ENCODE measurements at places on chromosomes 3 and 15.

GRCh38 chr3:24100696-24101402, 155.8 kb downstream of the NR1D2 start:
- no peak for DNase-seq

DNA sequence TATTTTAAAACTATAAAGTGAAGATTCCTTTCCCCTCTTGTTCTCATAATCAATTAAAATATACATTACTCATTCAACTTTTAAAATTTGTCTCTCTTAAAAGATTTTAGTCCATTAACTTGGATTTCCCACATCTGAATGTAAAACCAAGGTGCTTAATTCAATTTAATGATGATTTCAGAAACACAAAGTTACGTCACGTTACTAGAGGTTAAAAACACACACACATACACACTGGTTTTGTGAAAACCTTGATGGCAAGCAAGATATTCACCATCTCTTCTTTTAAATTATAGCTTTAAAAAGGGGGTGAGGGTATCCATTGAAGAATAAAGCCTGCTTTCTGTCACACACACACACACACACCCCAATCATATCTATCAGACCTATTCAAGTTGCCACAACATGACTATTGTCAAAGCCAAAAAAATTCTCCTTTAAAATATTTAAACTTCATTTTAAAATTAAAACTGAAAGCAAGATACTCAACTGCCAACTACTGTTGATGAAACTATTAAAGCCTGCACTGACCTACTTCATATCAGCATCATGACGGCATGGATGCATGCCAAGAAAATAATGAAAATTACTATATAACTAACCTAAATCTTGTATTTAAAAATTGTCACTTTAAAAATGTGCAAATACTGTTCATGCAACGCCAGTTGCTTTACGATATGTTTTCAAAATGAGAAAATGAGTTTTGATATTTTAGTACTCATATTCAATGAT, 2.1 kb downstream of the RFX7 start:
- DNase-seq = no peak

GRCh38 chr3:27521179-27521871, 37.1 kb upstream of the SLC4A7 start:
- no peak for DNase-seq

DNA sequence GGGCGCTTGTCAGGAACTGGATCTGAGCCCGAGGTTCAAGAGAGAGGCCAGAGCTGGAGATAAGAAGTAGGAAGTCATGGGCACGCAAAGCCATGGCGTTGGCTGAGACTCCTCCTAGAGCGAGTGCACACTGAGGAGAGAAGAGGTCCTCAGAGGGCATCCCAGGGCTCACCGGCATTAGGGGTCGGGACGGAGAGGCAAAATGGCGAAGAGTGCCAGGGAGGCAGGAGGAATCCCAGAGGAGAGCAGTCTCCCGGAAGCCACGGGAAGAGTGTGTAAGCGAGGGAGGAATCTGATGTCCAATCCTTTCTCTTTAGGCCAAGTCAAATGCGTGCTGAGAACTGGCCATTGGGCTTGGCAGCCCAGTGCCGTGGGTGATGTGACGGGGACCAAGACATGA, 24.0 kb downstream of the EFCC1 start:
- DNase-seq = no peak

GRCh38 chr15:56699743-56700142, 33.6 kb downstream of the ZNF280D start:
- DNase-seq = no peak

DNA sequence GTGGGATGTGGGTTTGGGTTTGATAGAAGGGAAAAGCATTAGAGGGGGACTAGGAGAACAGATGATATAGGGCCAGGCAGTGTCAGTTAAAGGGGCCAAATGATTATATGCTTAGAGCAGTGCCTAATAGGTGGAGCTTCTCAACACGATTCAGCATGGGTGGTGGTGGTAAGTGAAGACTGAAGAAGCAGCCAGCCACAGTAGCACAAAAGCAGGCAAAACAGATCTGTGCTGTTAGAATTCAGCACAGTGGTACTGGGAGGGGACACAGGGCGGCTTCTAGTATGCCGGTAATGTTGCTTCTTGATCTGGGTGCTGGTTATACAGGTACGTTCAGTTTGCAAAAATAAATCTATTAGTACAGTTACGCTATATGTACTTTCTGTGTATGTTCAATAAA, 25.5 kb downstream of the PDE8A start:
- no peak for DNase-seq

- DNase-seq = no peak
These were observed at the start of gene MGLL for GRCh38 chr3:127822041-127822681. Gene MGLL (minus strand): TSS chr3:127822515. CDS start chr3:127822318, 197 bp downstream.

- DNase-seq = no peak
These were observed 228.2 kb upstream of the TPRG1 start for GRCh38 chr3:188943591-188943990.

DNA sequence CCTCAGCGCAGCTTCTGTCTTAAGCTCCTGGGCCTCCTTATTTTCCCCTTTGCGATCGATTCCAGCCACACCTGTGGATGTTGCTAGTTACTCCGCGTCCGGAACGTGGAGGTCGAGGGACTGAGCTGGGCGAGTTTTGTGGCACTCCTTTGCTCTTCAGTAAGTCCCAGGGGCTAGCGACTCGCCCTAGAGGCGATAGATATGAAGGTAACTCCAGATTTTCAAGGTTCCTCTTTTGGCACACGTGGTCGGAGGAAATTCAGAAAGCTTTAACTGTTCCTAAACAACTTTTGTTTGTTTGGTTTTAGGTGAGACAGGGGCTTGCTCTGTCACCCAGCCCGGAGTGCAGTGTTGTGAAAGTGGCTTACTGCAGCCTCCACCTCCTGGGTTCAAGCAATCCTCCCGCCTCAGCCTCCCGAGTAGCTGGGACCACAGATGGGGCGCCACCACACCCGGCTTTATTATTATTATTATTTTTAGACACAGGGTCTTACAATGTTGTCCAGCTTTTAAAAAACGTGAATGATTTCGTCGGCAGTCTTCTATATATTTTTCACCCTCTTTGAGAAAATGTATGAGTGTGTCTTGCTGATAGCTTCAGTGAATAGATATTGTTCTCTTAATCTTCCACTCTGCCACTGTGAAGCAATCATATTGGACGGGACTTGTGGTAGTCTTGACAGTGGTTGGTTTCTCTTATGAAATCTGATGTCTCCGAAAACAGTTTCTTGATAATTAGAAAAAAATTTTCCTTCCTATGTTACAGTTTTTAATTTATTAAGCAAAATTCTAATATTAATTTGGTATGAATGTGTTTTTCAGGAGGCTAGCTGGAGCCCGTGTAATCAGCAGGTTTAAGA, 785 bp downstream of the MFSD1 start:
- no peak for DNase-seq

DNA sequence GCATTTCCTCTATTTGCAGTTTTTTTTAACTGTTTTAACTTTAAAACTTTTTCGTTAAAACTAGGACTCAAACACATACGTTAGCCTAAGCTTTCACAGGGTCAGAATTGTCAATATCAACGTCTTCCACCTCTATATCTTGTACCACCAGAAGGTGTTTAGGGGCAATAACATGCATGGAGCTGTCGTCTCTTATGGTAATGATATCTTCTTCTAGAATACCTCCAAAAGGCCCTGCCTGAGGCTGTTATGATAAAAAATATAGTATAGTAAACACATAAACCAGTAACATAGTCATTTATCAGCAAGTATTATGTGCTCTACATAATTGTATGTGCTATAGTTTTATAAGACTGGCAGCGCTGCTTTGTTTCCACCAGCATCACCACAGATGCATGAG, 76.3 kb upstream of the MLF1 start:
- no peak for DNase-seq

- DNase-seq = peak; percentile 74
These were observed 4.6 kb downstream of the BCL6 start for GRCh38 chr3:187740421-187741399.

DNA sequence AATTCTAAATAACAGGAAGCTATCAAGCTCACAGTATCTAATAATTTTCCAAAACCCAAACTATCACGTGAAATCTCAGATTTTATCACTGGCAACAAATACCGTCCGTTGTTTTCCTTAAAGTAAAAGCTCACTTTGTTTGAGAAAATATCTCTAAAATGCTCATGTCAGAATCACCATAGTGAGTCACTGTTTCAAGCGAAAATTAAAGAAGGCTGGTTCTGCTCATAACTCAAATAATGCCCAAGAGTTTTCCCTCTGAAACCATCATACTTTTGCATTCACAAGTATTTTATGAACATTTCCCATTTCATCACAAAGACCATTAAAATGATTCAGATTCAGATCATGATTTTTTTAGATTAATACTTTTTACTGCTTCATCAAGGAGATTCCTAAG, 50.6 kb downstream of the TBL1XR1 start:
- DNase-seq = no peak

GRCh38 chr15:31396881-31397560, 70.4 kb downstream of the KLF13 start:
- DNase-seq = no peak

DNA sequence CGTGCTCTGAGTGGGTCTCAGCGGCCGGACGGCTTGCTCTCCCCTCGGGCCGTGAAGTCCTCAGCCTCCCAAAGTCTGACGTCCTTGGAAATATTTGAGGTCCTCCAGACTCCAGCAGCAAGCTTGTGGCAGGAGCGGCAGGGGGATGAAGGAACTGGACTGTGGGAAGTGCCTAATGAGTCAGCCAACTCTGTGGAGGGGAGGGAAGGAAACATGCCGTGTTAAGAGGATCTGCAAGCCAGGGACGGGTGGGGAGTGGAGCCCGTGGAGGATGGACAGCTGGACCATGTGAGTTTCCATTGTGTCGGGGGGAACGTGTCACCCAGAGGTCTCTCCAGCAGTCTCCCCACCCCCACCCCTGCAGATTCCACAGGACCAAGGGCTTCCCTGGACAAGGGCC, 39.4 kb upstream of the IDH2 start:
- no peak for DNase-seq

GRCh38 chr3:99576904-99577559, 61.4 kb upstream of the COL8A1 start:
- DNase-seq = no peak

DNA sequence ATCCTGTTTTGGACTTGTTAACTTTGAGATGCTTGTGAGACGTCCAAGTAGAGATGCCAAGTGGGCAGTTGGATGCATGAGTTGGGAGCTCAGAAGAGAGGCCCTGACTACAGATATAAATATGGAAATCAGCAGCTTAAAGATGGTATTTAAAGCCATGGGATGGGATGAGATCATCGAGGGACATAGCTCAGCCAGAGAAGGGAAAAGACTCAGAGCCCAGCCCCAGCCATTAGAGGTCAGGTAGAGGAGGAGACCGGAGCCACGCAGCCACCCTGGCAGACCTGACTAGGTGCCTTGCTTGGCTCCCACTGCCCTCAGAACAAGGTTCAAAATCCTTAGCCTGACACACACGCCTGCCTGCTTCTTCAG, 31.1 kb downstream of the ATP2B2 start:
- DNase-seq = no peak

DNA sequence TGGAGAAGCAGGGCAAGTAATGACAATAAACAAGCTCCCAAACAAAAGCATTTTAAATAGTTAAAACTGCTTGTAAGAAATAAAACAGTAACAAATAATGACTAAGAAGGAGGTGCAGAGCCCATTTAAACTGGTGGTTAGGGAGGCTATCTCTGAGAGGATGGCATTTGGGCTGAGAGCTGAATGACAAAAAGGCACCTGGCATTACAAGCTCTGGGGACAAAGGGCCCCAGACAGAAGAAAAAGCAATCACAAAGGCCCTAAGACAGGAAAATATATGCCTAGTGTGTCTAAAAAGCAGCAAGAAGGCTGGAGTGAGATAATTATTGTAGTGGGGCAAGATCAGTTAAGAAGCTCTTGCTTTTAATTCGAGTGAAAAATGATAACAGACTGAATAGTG, 9.6 kb downstream of the TMEM39A start:
- DNase-seq = no peak

- DNase-seq = no peak
These were observed 425.4 kb downstream of the PLOD2 start for GRCh38 chr3:145735631-145736030.

GRCh38 chr3:157077565-157077991, 82.4 kb downstream of the CCNL1 start:
- DNase-seq = no peak

DNA sequence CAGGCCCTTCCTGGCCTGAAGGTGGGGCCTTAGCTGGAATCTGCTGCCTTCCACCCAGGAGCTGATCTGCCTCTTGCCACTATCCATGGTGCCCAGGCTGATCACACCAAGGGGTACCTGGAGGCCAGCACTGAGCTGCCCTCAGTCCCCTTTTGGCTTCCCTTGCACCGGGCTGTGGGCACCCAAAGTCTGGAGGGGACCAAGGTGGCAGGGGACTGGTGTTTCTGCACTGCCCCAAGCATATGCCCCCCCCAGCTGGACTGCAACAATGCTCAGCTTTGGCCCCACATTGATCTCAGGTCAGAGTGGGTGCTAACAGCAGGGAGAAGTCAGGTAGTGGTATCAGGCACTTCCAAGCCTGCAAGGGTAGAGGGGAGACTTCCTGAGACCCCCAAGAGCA, 902.6 kb upstream of the EPHA6 start:
- no peak for DNase-seq

GRCh38 chr15:52653431-52653964, 25.7 kb downstream of the ATOSA start:
- DNase-seq = no peak

- DNase-seq = no peak
These were observed 82.7 kb downstream of the GPR156 start for GRCh38 chr3:120202363-120202762.

- no peak for DNase-seq
These were observed 164.6 kb upstream of the LINGO1 start for GRCh38 chr15:77797270-77797669.

DNA sequence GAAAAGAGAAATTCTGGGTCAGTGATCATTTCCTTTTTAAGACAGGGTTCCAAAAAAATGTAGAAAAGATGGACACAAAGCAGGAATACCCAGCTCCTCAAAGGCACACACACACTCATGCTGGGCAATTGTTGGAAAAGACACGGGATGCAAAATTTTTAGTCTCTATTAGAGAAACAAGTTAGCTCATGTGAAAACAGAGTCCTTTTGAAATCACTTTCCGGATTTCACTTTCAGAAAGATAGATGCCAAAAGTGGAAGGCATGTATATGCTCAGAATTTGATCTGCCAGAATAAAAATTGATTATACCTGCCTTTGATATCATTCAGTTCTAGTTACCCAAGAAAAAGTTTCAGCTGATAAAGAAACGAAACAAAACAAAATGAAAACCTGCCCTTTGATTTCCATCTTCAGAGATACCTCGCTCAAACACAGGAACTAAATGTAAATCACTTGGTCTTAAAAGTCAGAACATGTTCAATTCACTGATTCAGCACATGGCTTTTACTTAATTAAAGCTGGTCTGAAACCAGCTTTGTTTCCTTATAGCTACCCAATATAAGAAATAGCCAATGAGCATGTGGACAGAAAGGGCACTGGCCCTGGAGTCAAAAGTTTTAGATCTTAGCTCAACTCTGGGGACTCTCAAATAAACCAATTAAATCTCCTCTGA, 52.8 kb downstream of the PLD1 start:
- no peak for DNase-seq
